Activated T-helper 2 cell treated with anti-CD3 and anti-CD28 coated beads, Interferon-gamma antibody, Interleukin-2, Interleukin-4, amounts not matched to agents 10 μg/mL and 5 μg/mL and 100 μg/mL, durations not matched to agents 14 hours and 24 hours and 36 hours (primary cell): ENCODE measurements at places on chromosomes 1 and 21. TPM values are rescaled to one million over a fixed set of nuclear protein-coding genes. Genes with fewer than 3 reads are reported as not detected.

DNA sequence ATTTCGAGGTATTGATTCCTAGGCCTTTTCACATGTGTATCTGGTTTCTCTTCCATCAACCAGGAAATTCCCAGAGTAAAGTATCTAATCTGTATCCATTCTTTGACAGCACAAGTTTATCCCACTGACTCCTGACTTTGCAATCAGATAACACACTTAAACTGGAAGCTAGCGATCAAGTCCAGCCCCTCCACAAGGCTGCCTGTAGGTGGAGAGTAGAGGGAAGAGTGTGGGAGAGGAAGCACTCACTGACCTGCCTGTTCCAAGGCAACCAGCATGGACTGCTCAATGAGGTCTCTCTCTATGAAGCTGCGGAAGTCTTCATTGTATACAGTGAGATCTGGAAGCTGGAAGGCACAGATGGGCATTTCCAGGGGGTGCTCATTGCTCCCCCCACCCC is 30.4 kb upstream of the MTMR11 start:
- DNase-seq: no peak

DNA sequence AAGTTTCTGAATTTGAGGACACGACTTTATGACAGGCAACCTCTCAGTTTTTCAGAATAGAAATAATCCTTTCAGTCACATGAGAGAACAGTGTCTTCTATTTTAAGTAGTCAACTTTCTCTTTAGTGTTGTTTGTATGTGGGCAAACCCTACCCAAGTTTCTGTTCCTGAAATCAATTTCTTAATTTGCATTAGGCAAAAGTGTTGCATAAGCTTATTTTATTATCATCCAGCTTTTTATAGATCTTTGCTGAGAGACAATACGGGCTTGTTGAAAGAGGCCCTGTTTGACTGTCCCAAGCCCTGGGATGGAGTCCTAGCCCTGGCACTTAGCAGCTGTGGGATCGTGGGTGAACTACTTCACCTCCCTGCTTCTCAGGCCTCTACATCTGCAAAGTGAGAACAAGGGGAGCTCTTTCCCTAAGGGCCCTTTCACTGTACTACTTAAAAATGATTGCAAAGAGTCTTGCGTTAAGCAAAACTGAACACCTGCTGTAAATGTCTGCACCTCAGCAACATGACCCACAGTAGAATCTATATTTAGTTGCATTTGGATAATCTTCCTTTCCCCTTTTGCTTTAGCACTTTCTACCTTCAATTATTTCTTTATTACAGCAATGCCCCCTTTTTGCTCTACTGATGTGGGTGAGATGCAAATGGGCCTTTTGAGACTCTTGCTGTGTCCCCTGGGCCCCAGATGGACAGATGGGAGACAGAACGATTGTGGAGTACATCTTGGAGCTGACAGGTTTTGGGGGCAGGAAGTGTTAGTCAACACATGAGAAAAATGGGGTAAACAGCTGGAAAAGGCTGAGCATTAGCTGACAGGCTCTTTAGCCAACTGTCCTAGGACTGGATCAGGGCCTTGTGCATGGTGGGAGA is 41.0 kb upstream of the SCAF4 start:
- DNase-seq: no peak

Gene SEMA4A
- 128 and 132 TPM in 2 replicates for total RNA-seq

GRCh38 chr1:227070638-227071285 is 130.7 kb downstream of the COQ8A start:
- no peak for DNase-seq

Gene TCP10L
- 1.1 and 1.3 TPM in 2 replicates for total RNA-seq

Gene CAMK1G
- total RNA-seq: not detected in 2 replicates

DNA sequence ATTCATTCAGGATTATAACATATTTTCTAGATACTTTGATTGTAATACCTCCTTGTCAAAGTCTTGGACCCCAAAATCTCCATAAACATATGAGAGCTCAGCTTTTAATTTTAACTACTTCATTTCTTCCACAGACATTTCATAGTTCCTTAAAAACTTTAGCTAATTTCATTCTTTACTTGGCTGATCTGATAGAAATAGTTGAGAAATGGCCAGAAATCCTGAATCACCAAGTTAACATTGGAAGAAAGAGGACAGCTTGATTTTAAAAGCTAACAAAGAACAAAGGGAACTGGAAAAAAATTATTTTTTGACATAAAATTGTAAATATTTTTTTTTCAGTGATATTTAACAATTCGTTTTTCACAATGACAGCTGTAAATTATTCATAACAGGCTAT is 216.5 kb downstream of the NTNG1 start:
- DNase-seq: no peak

Gene ITGB2
- total RNA-seq: 210 and 212 TPM in 2 replicates

DNA sequence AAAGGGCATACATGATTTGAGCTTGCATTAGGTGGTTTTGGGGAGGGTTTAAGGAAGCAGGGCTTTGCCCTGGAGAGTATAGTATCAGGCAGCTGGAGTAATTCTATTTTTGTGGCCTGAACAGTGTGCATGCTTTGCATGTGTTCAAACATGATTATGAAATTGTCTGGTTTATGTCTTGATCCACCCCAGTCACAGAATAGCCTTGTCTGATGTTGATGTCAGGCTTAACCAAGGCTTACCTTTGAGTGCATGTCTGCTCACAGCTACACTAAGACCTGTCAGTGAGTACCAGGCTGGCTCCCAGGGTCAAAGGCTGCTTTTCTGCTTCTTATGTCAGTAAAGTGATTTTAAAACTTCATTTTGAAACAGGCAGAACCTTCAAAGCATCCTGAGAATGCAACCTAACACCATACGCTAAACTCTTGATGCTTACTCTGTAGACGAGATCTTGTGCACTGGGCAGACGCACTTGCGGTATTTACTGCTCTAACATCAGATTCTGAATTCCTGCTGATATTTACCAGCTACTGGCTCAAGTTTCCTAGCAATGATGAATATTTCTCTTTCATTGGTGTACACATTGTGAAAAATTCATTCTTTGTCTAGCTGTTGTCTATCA is 78.9 kb downstream of the MAP3K21 start:
- DNase-seq: no peak
